Right ventricle myocardium inferior (tissue), 1 donor: ENCODE measurements at places on chromosomes 1 and 21.
A peak's percentile ranks its signal among the peaks of the same experiment; 100 is the strongest.

DNA sequence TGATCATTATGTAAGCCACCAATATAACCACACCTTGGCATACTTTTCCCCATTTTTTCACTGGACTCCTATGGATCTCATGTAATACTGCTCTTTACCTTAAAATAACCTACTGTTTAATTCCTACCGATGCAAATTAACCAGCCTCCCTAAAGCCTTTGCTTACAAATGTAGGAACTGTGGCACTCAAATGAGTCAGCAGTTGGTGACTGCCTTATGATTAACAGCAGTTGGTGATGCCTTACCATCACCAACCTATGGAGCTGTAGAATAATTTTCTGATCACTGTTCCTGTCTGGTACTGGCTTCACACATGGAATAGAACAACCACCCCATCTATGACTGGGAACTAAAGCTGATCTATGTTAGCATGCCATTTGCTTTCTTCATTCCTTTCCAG, 7.8 kb upstream of the NUDT17 start:
- DNase-seq, result no peak

- DNase-seq, result no peak
Observed at GRCh38 chr1:91742848-91743292, 143.1 kb downstream of the TGFBR3 start.

- no peak for DNase-seq
Observed at GRCh38 chr1:58529284-58529683, 17.2 kb downstream of the OMA1 start.

- no peak for DNase-seq
Observed at GRCh38 chr1:22636927-22637326, 499 bp downstream of the C1QA start.

DNA sequence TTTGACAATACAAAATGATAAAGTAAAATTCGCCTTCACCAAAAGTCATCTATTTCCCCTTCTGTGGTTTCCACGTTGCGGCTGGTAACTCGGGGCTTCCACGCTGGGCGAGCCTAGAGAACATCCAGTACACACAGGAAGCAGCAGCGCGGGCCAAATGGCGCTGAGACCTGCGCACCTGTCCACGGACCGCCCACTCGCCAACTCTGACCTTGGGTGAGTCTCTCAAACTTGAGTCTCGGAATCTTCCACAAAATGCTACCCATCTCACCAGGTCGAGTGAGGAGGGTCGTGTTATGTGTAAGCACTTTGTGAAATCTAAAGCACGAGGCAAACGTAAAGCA, 820 bp upstream of the TTF2 start:
- peak; percentile 74 for DNase-seq
